ENCODE measurements at places on chromosomes 6 and 20.
A peak's percentile ranks its signal among the peaks of the same experiment; 100 is the strongest.

- DNase-seq = no peak
Measured at GRCh38 chr20:44067650-44068081, 119.3 kb downstream of the JPH2 start.

- DNase-seq = no peak
Measured at GRCh38 chr20:57780398-57780797, 70.6 kb upstream of the PMEPA1 start.

DNA sequence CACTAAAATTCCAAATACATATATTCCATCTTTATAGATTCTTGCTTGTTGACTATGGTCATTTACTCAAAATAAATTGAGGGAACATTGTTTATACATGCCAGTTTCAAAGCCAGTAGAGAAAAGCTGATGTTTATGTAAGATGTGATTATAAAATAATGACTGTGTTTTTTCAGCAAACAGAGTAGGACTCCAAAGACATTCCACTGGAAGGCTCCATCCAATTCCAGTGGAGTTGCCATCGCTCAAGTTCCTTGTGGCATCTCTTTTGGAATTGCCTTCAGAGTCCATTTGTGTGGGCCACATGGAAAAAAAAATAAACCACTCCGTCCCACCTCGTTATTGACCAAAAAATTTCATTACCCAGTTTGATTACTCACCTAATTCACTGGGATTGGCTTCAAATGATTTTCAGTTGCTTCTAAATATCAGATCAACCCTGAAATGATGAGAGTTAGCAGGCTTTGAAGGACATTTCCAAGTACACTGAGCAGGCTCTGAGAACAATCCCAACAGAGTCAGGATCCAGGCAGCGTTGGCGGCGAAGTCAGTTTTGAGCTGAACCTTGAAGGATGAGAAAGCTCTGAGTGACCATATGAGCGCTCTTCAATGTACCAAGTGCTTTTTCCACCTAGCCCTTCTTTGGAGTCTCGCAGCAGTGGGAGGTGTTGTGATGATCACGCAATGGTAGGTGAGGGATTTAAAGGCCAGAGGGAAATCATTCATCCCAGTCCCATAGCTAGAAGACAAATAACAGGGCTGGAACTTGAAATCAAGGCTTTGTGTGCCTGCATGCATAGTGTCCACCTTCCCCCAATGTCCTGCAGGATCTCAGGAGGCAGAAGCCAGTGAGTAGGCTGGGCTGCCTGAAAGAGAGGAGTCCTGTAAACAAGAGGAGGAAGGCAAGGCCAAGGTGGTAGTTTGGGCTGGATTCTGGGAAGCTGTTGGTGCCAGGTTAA lies 281.7 kb downstream of the CDC5L start:
- no peak for DNase-seq

DNA sequence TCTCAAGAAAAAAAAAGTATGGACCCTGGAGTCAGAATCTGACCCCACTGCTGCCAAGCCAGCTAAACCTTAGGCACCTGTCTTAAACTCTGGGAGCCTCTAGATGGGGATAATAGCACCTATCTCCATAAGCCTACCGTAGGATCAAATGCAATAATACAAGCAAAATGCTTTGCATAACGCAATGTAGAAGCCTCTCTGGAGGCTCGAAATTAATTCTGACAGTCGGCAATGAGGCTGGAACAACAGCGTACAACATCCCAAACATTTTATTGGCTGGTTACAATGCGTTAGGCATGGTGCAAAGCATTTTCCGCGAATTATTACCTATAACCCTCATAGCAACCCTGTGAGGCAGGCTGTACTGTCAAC lies 521 bp downstream of the CDK5RAP1 start:
- no peak for DNase-seq

GRCh38 chr6:14924126-14925024 lies 321.5 kb upstream of the JARID2 start:
- DNase-seq = no peak

GRCh38 chr6:21596949-21597682 lies 3.6 kb downstream of the SOX4 start:
- no peak for DNase-seq

DNA sequence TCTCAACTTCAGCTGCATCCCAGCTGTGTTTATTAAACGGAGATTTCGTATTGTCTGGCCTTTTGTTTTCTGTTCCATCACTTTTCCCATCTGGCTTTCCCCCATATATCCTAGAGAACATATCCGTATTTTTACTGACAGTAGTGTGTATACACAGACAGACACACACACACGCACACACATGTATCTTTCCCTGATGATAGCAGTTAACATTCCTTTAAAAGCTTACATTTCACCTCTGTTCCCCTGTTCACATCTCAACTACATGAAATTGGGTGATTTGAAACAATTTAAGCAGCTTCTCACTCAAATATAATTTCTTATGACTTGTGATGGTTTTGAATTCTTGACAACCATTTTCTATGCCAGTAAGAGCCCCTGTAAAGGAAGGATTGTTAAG lies 207.1 kb upstream of the CEP162 start:
- DNase-seq = no peak

DNA sequence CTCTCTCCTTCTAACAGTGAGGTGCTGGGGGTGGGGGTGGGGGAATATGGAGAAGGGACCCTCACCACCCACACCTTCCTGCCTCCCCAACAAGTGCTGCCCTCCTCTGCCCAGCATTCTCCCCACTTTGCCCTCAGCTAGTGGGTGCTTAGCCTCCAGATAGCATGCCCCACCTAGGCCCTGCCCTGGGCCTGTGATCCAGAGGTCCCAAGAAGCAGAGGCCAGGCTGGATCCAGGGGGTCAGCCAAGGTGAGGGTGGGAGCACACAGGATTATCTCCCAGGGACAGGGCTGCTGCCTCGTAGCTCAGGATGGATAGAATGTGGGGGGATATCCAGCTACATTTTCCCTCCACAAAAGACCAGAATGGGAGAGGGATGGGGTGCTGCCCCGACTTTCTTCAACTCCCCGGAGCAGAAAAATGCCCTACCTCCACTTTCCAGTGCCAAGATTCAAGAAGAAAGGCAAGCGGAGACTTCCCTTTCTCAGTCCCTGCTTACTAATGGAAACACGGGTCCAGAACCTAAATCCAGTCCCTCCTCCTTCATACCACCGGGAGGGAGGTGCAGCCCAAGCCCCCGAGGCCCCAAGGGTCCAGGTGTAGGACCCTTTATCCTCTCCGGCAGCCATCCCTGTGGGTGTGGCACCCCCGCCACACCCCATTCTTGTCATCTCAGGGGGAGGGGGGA lies 987 bp downstream of the ADISSP start:
- no peak for DNase-seq

GRCh38 chr6:121504227-121504626 lies 68.8 kb downstream of the GJA1 start:
- no peak for DNase-seq

DNA sequence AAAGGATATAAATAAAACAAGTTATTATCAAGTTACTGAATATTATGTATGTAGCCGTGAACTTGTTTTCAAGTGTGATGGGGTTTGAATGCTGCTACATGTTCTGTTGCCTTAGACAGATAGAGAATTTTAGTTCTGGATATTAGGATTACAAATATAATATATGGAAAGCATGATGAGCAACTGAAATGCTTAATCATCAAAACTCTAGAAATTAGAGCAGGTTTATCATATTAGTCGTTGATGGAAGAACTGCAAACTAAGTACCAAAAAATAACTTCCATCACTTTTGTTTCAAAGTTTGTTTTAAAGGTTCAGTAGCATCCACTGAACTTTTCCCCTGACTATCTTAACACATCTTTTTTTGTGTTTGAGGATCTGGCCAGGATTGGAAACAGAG lies 49.1 kb upstream of the CCN2 start:
- DNase-seq = no peak

DNA sequence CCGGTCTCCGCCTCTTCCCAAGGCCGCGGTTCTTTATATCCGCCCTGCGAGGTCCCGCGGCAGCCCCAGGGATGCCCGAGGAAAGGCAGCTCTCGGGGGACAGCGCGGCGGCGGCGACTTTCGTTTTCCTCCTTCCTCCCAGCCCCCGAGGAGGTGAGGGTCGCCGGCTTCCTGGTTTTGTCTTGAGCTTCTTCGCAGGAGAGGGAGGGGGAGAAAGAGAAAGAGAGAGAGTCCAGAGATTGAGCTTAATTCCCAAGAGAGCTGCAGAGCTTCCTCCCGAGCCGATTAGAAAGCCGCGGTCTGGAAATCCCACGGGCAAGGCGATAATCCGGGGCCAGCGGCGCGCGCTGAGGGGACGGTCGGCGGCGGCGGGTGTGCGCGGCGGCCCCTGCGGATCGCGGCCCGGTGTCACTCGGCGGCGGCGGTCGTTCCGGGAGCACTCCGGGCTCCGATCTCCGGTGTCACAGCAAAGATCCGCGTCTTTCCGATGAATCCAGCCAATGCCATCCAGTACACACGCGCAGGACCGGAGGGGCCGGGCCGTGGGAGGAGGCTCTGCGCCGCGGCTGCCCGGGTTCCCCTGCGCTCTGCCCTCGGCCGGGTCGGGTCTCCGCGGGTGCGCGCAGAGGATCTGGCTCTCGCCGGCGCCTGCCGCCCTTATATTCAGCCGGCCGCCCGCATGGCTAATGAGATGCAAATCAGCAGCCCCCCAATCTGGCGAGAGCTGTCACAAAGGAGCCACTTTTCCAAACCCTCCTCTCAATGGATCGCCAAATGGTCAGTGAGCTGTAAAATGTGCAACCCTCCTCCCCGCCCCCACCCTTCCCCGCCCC lies at the start of gene DLL1:
DLL1 (minus strand) TSS at position 783 of the 833 bp plus-strand sequence. CDS start 939 bp downstream, outside the sequence.
- peak; percentile 68 for DNase-seq

- no peak for DNase-seq
Measured at GRCh38 chr20:60104993-60105803, 147.0 kb downstream of the CDH26 start.

DNA sequence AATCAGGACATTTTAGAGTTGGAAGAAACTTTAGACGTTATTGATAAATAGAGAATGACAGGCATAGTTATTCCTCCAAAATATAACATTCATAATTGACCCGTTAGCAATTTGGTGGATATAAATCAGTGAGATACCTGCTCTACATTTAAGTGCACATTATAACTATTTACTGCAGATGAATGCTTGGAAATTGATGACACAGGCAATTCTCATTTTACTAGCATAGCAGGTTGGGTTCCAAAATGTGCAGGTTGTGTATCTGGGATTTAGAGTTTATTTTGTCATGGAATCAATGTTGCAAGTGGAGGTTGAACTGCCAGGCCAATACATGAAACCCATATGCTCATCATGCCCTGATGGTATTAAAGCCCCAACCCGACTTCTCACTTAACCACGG lies 44.4 kb upstream of the PROKR2 start:
- no peak for DNase-seq

GRCh38 chr20:5586720-5587119 lies 163.5 kb upstream of the SHLD1 start:
- no peak for DNase-seq

DNA sequence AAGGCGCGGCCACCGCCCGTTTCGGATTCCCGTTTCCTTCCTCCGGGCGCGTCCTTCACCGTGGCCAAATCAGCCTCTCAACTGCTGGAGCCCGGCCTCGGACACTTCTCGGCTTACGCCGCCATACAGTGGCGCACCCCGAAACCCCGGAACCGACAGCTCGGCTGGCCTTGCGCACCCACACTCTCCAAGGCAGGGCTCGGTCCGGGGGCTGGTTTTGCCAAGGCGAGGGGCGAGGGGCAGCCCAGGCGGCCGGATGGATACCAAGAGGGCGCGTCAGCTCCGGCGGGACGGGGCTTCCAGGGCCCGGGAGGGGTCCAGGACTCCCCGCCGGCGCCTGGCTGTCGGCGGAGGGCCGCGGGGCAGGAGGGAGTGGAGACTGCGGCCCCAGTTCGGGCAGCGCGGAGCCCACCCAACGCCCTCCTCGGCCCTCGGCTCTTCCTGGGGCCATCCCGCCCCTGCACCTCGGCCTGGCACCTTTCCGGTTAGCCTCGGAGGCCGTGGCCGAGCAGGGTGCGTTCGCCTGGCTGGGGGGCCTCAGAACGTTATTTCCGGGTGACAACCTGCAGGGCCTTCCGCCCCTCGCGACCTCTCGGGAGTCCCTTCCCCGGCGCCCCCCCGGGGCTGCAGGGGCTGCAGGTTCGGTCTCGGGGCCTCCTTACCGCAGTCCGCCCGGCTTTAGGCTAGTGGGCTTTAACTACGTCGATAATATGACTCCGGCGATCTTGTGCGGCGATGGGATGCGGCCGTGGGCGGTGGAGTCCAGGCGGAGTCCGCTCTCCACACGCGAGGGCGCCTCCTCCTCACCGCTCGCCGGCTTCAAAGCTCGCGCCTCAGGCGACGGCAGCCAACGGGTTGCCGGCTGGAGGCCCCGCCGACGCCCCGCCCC lies 697 bp upstream of the CEP43 start:
- peak; percentile 26 for DNase-seq

- DNase-seq = no peak
Measured at GRCh38 chr6:3267162-3267561, 8.4 kb downstream of the PSMG4 start.
